GF-D8 (cell line): ENCODE measurements at places on chromosomes 1 and 21.

GRCh38 chr1:55211863-55212262 lies 3.3 kb downstream of the USP24 start:
- peak; percentile 35 for DNase-seq

DNA sequence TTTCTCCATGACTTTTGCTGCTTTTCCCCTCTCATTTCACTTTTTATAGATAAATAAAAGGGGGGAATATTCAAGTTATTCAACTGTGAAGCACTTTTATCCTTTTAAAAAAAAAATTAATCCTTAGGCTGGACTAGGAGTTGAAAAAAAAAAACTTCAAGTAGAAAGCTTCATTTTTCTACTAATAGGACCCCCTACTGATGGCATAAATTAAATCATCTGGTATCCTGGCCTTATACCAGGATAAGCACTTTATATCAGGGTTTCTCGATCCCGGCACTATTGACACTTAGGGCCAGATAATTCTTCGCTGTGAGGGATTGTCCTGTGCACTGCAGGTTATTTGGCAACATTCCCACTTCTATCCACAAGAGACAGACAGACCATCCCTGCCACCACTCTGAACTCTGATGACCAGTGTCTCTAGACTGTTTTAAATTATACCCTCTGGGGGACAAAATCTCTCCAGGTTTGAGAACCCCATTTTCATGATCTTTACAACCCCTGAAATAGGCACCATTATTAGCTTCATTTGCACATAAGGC lies 17.6 kb downstream of the USP33 start:
- no peak for DNase-seq

DNA sequence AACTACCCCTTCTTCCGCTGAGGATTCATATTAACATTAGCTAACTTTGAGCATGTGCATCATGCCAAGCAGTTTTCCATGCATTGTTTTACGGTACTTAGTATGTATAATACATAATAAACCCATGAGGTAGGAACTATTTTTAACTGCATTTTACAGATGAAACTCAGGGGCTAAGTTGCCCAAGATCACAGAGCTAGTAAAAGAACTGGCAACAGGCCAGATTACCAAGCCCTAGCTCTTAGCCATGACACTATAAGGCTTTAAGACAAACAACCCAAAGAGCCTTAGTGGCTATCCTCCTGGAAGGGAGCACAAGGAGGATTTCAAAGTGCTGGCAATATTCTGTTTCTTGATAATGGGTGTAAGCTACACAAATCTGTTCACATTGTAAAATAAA lies 6.1 kb downstream of the AK2 start:
- no peak for DNase-seq

- DNase-seq = no peak
Measured at GRCh38 chr1:158055854-158056253, 62.4 kb downstream of the KIRREL1 start.

- DNase-seq = no peak
Measured at GRCh38 chr1:2019571-2020309, 595 bp downstream of the GABRD start.

GRCh38 chr1:86515597-86515996 lies 31.3 kb upstream of the CLCA4 start:
- no peak for DNase-seq

- DNase-seq = no peak
Measured at GRCh38 chr21:16302851-16303282, 573.1 kb downstream of the USP25 start.

- no peak for DNase-seq
Measured at GRCh38 chr1:22217811-22218460, 75.0 kb upstream of the WNT4 start.

- DNase-seq = no peak
Measured at GRCh38 chr1:203095061-203095690, 9.4 kb upstream of the MYOG start.

- peak; percentile 83 for DNase-seq
Measured at GRCh38 chr21:38439957-38440356, 58.3 kb downstream of the ERG start.

GRCh38 chr1:171310661-171311087 lies 3.3 kb upstream of the FMO4 start:
- no peak for DNase-seq

GRCh38 chr1:116470671-116471070 lies 97.6 kb downstream of the ATP1A1 start:
- no peak for DNase-seq

DNA sequence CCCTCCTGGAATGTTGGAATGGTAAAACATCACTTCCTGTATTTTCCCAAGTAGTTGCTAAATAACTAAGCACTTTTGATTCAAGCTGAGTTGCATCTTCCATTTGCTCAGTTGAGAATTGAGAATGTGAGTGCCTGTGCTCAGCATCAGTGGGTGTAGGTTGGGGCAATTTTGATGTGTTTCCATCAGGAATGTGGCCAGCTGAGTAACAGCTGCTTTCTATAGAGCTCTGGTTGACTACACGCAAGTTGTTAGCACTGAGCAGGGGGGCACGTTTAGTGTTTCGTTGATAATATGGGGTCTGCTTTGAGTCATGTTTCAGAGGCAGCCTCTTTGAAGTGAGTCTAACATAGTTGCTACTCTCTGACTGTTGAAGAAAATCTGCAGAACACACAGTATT lies 41.5 kb downstream of the LRRC53 start:
- DNase-seq = no peak
